Karpas-422 (cell line): ENCODE measurements at places on chromosomes 4 and X. TPM values are rescaled to one million over a fixed set of nuclear protein-coding genes. Genes with fewer than 3 reads are reported as not detected.

The F9 gene
- not detected in 2 replicates for total RNA-seq

The ASB5 gene
- not detected in 2 replicates for total RNA-seq

DNA sequence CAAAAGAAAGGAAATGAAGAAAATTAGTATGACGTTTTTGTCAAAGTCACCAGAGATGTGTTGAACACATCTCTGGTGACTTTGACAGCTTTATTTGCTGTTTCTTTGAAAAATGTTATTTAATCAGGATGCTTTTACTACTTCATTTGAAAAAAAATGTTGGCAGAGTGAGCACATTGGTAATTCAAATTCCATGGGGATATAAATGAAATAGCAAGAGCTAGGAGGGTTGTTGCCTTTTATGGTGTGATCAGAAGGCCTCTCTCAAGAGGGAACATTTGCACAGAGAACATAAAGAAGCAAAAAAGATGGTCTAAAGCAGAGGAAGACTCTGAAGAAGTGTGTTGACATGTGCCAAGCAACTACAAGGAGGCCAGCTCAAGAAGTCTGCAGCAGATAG is 46.6 kb upstream of the CXCL8 start:
- H3K27ac ChIP-seq: no peak overlapping the region
- H3K36me3 ChIP-seq: no peaks in the 10 kb centered on the region
- no peaks in the 10 kb centered on the region for H3K27me3 ChIP-seq
- no peaks in the 10 kb centered on the region for H3K4me1 ChIP-seq
- DNase-seq: no peak
- no peak overlapping the region for H3K4me3 ChIP-seq

GRCh38 chrX:40151211-40152172 is 53.7 kb upstream of the BCOR start:
- no peaks in the 10 kb centered on the region for H3K27me3 ChIP-seq
- no peak overlapping the region for H3K4me3 ChIP-seq
- no peak overlapping the region for H3K27ac ChIP-seq
- no peak for DNase-seq
- peaks cover 13% of the 10 kb centered on the region for H3K4me1 ChIP-seq
- H3K36me3 ChIP-seq: no peaks in the 10 kb centered on the region

DNA sequence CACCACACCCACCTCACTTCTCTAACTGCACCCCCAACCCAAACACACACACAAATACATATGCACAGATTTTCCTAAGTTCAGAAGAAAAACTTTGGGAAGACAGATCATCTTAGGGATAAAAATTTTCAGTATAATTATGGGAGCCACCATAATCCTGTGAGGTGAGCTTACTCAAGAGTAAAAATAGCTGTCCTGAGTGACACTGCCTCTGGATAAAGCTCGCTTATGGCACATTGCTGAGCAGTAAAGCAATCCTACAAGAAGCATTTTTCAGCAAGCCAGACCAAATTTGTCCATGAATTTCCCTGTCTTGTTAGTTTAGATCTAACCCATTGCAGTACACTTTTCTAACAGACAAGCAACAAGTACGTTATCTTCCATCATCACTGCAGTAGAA is 83.8 kb downstream of the INPP4B start:
- H3K27me3 ChIP-seq: no peaks in the 10 kb centered on the region
- H3K4me1 ChIP-seq: no peaks in the 10 kb centered on the region
- no peaks in the 10 kb centered on the region for H3K36me3 ChIP-seq
- H3K4me3 ChIP-seq: no peak overlapping the region

DNA sequence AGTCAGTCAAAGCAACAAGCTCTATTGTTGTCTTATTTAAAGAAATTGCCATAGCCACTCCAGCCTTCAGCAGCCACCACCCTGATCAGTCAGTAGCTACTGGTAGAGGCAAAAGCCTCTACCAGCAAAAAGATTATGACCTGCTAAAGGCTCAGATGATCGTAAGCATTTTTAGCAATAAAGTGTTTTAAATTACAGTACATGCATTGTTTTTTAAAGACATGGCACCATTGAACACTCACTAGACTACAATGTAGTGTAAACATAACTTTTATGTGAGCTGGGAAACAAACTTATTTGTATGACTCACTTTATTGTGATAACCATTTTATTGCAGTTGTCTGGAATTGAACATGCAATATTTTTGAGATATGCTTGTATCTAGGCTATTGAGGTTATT is 32.3 kb upstream of the DYNLT3 start:
- H3K4me3 ChIP-seq: no peak overlapping the region
- H3K27ac ChIP-seq: no peak overlapping the region
- DNase-seq: no peak
- H3K36me3 ChIP-seq: no peaks in the 10 kb centered on the region
